K562 (cell line): ENCODE measurements at places on chromosomes 2 and 18. TPM values are rescaled to one million over a fixed set of nuclear protein-coding genes. Genes with fewer than 3 reads are reported as not detected.

OR6B2 gene
- total RNA-seq, result not detected in 2 replicates

DNA sequence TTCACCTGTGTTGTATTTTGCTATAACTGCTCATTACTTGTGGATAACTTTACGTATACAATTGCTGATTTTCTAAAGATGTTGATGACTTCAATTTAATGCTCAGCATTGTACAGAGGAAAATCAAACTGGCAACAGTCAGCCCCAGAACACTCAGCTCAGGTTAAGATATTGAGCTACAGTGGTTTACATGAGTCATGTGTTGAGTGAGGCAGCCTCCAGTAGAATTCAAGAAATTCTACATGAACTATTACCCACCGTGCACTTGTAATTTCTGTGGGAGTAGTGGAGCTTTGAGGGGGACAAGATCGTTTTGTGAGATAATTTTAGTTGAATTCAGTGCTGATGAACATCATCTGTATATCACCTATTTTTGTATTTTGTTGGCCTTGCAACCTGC is 292.3 kb downstream of the ALPK2 start:
- no peak overlapping the region for H3K4me3 ChIP-seq
- no peak for DNase-seq
- H3K36me3 ChIP-seq, result peaks cover 3% of the 10 kb centered on the region; the same call in 1 of the 3 replicates
- H3K4me1 ChIP-seq, result no peaks in the 10 kb centered on the region
- no peak overlapping the region for H3K27ac ChIP-seq

- peaks cover 43% of the 10 kb centered on the region for H3K36me3 ChIP-seq
- no peak for DNase-seq
- H3K27ac ChIP-seq, result peak overlapping the region; percentile 81
- H3K4me3 ChIP-seq, result peak overlapping the region; percentile 92
Measured at GRCh38 chr2:121736140-121736461, 574 bp downstream of the NIFK start.

DNA sequence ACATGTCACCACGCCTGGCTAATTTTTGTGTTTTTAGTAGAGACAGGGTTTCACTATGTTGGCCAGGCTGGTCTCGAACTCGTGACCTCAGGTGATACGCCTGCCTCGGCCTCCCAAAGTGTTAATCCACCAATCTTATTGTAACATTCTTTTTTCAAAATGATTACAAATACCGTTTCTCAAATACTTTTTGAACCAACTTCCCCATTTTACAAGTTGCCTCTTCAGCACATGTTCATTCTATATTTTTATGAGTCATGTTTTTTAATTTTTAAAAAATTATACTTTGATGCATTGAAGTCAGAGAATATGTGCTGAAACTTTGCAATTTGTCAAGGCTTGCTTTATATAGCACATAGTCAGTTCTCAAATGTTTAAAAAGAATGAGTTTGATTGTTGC is 58.2 kb downstream of the QPCT start:
- 0 out of 2 replicates have a peak, but pooled peaks cover 3% of the 10 kb centered on the region for H3K27me3 ChIP-seq
- no peak overlapping the region for H3K4me3 ChIP-seq
- no peak overlapping the region for H3K27ac ChIP-seq
- no peak for DNase-seq
- H3K36me3 ChIP-seq, result no peaks in the 10 kb centered on the region
- no peaks in the 10 kb centered on the region for H3K4me1 ChIP-seq

GRCh38 chr2:10661846-10662245 is 27.9 kb downstream of the NOL10 start:
- H3K36me3 ChIP-seq, result peaks cover 83% of the 10 kb centered on the region
- no peaks in the 10 kb centered on the region for H3K4me1 ChIP-seq
- no peak overlapping the region for H3K27ac ChIP-seq
- H3K27me3 ChIP-seq, result no peaks in the 10 kb centered on the region
- no peak for DNase-seq
- no peak overlapping the region for H3K4me3 ChIP-seq
